ENCODE measurements at places on chromosomes 13 and 19.

DNA sequence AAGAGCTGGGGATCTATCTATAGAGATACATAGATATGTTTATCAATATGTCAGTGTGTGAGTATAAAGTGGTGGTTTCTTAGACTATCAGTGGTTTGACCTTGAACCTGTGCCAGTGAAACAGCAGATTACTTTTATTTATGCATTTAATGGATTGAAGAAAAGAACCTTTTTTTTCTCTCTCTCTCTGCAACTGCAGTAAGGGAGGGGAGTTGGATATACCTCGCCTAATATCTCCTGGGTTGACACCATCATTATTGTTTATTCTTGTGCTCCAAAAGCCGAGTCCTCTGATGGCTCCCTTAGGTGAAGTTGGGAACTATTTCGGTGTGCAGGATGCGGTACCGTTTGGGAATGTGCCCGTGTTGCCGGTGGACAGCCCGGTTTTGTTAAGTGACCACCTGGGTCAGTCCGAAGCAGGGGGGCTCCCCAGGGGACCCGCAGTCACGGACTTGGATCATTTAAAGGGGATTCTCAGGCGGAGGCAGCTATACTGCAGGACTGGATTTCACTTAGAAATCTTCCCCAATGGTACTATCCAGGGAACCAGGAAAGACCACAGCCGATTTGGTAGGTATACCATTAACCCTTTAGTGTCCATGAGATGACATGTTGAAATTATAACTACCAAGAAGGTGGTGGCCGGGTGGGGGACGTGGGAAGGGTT lies 880 bp downstream of the FGF9 start:
- no peak for DNase-seq

- no peak for DNase-seq
Measured at GRCh38 chr13:93811071-93811737, 584.6 kb downstream of the GPC6 start.

DNA sequence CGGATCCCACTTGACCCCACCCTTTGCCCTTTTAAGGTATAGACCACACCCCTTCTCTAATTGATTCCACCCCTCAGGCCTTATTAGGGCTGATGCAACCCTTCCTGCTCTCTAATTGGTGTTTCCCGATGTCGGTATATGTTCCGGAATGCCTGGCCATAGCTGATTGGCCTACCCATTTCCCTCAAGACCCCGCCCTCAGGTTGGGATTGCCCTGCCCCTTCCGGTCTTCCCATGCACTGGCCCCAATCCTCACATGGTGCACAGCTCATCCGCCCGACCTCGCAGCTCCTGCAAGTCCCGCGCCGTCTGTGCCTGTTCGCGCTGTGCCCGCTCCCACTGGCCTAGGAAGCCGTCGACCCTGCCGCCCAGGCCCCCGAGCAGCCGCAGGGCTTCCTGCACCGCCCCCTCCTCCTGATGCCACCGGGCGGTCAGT lies 18.1 kb downstream of the TSKS start:
- no peak for DNase-seq

DNA sequence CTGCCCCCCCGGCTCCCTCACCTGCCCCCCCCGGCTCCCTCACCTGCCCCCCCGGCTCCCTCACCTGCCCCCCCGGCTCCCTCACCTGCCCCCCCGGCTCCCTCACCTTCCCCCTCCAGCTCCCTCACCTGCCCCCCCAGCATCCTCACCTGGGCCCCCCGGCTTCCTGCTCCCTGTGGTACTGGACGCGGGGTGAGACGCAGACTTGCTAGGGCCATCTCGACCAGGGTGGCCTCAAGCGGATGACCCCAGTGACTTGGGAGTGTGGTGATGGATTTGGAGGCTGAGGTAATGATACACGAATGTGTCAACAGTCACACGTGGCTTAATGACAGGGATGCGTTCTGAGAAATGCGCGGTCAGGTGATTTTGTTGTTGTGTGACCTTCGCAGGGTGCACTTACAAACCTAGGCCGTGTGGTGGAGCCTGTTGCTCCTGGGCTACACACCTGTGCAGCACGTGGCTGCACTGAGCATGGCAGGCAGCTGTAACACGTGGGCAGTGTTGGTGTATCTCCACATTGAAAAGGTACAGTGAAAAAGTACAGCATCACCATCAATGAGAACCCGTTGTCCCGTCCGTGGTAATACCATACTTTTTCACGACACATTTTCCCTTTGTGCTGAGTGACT lies 197.8 kb downstream of the TEX29 start:
- DNase-seq: no peak

GRCh38 chr13:69618838-69619237 lies 488.8 kb upstream of the ATXN8OS start:
- no peak for DNase-seq

DNA sequence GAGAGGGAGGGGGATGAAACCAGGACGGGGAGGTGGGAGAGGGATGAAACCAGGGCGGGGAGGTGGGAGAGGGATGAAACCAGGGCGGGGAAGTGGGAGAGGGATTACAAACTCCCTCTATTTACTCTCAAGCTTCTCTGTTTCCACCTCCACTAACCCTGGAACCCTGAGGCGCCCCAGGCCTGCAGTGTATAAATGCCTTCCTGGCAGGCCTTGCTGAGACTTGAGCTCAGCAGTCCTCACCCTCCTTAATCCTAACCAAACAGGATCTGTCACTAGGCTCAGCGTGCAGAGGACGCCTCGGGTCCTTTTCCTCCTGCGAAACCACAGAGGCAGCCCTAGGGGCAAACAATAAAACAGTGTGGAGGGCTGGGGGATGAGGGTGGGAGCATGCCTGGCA lies 32.1 kb upstream of the OR1M1 start:
- no peak for DNase-seq

GRCh38 chr19:11046605-11047354 lies 42.5 kb upstream of the LDLR start:
- no peak for DNase-seq

GRCh38 chr13:97165502-97166425 lies 56.4 kb upstream of the MBNL2 start:
- DNase-seq: no peak

DNA sequence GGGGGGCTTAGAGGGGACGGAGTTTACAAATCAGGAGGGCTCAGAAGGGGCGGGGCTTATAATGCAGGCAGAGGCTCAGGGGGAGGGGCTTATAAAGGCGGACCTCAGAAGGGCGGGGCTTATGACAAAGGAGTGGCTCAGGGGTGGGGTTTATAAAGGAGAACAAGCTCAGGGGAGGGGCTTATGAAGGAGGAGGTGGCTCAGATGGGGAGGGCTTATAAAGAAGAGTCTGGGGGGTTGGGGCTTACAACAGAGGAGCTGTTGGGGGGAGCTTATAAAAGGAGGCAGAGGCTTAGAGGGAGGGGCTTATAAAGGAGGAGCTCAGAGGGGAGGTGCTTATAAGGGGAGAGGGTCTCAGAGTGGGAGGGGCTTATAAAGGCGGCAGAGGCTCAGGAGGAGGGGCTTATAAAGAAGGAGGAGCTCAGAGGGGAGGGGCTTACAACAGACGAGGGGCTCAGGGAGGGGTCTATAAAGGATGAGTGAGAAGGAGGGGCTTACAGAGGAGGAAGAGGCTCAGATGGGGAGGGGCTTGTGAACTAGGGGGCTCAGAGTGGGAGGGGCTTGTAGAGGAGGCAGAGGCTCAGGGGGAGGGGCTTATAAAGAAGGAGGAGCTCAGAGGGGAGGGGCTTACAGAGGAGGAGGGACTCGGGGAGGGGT lies 1.0 kb downstream of the SMIM24 start:
- DNase-seq: no peak

GRCh38 chr19:55632463-55632834 lies 8.1 kb upstream of the ZNF784 start:
- DNase-seq: peak; percentile 79

DNA sequence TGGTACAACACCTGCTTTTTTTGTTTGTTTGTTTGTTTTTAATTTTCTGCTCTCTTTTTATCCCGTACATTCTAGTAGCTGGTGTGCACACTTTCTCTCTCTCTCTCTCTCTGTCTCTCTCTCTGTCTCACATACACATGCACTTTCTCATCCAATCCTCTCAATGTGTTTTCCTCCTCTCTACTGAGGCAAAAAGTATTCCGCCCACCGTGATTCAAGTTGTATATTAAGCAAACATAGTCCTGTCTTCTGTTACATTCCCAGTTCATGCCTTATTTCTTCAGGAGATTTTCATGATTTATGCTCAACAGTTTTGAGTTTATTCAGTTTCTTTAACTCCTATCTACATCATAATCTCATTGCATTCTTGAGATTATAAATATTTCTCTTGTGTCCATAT lies 38.2 kb upstream of the SCEL start:
- DNase-seq: no peak

GRCh38 chr13:29923554-29924481 lies 73.4 kb upstream of the UBL3 start:
- peak; percentile 98 for DNase-seq

DNA sequence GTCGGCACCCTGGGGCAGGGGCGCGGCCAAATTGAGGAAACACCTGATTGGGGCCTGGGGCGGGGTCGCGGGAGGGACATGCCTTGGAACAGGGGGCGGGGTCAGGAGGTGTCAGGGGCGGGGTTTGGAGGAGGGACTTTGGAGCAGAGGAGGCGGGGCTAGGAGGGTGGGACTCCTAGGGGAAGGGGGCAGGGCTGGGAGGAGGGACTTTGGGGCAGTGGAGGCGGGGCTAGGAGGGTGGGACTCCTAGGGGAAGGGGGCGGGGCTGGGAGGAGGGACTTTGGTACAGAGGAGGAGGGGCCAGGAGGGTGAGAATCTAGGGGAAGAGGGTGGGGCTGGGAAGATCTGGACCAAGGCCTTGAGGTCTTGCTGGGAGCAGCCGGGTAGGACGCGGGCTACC lies 21.9 kb downstream of the GRIN2D start:
- no peak for DNase-seq

- DNase-seq: no peak
Measured at GRCh38 chr19:37936886-37937285, 29.9 kb downstream of the SIPA1L3 start.

DNA sequence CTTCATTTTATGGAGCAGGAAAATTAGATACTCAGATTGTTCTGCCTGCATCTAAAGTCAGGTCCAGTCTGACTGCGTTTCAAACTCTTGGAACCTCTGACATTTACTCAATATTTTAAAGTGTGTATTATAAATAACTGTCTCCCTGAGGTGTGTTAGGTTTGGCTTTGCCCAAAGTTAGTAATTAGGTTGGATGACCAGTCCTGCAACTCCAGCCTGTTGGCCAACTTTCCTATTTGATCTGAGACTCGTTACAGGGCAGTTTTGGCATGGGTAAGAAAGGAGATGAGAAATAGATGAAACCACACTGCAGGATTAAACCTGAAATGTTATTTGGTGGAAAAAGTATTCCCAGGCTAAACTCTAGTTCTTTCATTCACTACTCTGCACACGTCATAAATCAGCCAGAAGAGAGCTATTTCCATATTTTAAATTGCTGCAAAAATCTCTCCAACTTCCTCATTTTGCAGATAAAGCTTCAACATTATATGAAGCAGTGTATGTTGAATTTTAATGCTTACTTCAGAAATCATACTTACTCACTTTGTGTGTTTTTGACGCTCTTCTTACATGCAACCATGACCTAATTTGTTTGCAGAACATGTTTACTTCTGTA lies 357.1 kb downstream of the DCT start:
- no peak for DNase-seq

Measured in HT1080 (cell line).